ENCODE measurements at places on chromosomes 5 and 9.

- no peak for DNase-seq
These were observed 261.8 kb downstream of the ASTN2 start for GRCh38 chr9:117153021-117153420.

- no peak for DNase-seq
These were observed 141.9 kb downstream of the SLC12A2 start for GRCh38 chr5:128225245-128226030.

GRCh38 chr9:79013715-79014610, 557.8 kb upstream of the TLE4 start:
- DNase-seq: no peak

GRCh38 chr5:84673785-84674184, 289.1 kb upstream of the EDIL3 start:
- DNase-seq: no peak

GRCh38 chr5:145834917-145835847, at the start of gene PRELID2:
TSS of gene PRELID2 (minus strand) at chr5:145835342. CDS start at chr5:145835251, 91 bp downstream.
- DNase-seq: peak; percentile 95

DNA sequence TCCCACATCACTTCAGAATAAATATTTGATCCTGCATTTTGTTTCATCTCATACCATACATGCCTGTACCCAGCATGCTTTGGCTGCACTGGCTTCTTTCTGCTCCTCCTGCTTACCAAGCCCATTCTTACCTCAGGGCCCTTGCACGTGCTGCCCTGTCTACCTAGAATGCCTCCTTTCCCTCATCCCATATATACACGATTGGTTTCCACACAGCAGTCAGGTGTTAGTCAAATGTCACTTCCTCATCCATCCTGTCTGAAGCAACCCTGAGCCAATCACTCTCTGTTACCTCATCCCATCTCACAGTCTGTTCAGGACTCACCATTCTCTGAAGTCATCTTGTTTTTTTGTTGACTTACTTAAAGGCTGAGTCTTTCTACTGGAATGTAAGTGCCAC, 30.3 kb downstream of the CAST start:
- DNase-seq: no peak

- no peak for DNase-seq
These were observed 242.1 kb downstream of the ZNF608 start for GRCh38 chr5:124504081-124504916.

- no peak for DNase-seq
These were observed 40.2 kb upstream of the EXOC3 start for GRCh38 chr5:402615-403359.

- DNase-seq: no peak
These were observed 49.4 kb downstream of the TARS1 start for GRCh38 chr5:33490071-33490665.

- no peak for DNase-seq
These were observed 175.2 kb downstream of the FBXL17 start for GRCh38 chr5:108206707-108207106.

DNA sequence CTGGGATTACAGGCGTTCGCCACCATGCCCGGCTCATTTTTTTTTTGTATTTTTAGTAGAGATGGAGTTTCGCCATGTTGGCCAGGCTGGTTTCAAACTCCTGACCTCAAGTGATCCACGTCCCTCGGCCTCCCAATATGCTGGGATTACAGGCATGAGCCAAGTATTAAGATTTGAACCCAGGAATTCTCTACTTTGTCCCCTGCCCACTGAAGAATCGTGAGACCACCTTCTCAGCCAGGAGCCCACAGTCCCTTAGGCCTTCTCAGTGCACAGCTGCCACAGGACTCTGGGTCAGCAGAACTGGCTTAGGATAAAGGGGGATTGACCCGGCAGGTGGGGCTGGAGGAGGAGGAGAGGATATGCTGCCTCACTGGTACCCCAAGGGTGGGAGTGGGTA, 13.4 kb downstream of the OLFML2A start:
- DNase-seq: no peak

GRCh38 chr9:123115146-123115913, 81.9 kb downstream of the GPR21 start:
- no peak for DNase-seq

- no peak for DNase-seq
These were observed 56.2 kb downstream of the ARHGEF28 start for GRCh38 chr5:73682176-73682575.

DNA sequence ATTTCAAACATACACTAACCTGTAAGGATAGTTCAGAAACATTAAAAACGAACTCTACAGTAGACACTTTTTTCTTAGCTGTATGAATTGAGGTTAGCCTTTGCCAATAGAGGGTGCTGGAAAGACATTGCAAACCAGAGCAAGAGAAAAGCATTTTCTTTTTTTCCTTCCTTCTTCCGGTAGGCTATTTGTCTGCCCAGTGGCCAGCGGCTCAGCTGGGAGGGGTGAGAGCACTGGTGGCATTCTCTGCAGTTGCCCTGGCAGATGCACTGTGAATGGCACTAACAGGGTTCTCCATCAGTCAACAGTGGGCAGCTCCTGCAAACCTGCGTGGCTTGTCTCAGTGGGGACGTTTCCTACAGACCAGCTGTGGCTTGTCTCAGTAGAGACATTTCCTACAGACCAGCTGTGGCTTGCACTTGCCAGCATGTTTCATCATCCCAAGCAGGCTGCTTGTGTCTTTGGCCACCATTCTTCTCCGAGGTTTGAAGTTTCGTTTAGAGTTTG, 984.5 kb upstream of the CDH18 start:
- no peak for DNase-seq

- DNase-seq: no peak
These were observed 308.2 kb downstream of the ARL15 start for GRCh38 chr5:54001976-54002775.

DNA sequence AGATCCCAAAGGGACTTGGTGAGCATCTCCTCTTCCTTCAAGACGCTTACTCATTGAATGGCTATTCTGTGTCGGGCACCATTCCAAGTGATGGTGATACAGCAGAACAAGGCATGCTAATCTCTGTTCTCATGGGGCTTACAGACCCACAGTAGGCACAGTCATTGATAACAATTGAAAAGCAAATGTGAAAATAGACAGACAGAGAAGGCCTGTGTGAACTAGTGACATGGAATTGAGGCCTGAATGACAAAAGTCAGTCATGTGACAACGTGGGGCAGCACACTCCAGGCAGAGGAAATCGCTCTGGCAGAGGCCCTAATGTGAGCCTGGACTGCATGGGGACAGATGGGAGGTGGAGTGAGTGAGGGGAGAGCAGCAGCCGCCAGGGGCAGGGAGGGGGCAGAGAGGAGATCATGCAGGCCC, 70.7 kb upstream of the CPLX2 start:
- DNase-seq: peak; percentile 80

DNA sequence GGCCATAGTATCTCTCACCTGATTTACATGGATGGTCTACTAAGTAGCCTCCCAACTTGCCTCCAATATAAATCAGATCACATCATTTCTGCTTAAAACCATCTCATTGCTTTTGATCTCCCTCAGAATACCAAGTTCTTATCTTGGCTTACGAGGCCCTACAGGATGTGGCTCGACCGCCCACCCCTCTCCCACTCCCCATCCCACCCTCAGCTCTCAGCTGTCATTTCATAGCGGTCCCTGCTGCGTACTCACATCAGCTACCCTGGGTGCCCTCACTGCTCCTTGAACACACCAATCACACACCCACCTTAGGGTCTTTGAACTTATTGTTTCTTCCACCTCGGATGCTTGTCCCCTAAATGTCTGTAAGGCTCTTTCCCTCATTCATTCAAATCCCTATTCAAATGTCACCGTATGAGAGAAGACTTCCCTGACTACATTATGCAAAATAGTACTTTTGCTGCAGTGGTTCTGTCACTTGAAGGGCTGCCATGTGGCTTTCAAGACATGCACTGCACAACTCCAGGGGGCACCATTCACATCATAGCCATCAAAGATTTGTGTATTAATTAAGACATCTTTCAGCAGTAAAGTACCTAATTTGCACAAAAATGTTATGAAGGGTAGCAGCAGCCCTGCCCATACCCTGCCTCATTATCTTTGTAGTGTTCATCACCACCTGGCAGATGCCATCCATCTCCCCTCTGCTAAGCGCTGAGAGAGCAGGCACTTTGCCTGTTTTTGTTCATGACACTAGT, 171.1 kb downstream of the ENC1 start:
- no peak for DNase-seq

DNA sequence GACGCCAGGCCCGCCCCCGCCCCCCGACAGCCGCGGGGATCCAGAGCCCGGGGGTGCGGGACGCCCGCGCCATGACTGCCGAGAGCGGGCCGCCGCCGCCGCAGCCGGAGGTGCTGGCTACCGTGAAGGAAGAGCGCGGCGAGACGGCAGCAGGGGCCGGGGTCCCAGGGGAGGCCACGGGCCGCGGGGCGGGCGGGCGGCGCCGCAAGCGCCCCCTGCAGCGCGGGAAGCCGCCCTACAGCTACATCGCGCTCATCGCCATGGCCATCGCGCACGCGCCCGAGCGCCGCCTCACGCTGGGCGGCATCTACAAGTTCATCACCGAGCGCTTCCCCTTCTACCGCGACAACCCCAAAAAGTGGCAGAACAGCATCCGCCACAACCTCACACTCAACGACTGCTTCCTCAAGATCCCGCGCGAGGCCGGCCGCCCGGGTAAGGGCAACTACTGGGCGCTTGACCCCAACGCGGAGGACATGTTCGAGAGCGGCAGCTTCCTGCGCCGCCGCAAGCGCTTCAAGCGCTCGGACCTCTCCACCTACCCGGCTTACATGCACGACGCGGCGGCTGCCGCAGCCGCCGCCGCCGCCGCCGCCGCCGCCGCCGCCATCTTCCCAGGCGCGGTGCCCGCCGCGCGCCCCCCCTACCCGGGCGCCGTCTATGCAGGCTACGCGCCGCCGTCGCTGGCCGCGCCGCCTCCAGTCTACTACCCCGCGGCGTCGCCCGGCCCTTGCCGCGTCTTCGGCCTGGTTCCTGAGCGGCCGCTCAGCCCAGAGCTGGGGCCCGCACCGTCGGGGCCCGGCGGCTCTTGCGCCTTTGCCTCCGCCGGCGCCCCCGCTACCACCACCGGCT, 1.0 kb downstream of the FOXE1 start:
- peak; percentile 81 for DNase-seq

GRCh38 chr5:141512911-141513626, 24.2 kb downstream of the PCDHGC5 start:
- peak; percentile 16 for DNase-seq

DNA sequence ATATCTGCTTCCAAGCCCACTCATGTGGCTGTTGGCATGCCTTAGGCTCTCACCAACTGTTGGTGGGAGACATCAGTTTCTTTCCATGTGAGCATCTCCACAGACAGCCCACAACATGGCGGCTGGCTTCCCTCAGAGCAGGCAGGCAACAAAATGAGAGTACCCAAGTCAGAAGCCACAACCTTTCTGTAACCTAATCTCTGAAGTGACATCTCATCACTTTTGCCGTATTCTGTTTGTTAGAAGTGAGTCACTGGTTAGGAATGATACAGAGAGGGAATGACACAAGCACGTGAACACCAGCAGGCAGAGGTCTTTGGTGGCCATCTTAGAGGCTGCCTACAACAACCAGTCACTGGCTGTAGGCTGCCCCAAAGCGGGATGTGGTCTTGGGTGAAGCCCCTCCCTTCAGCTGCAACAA, 88.6 kb upstream of the RASGRF2 start:
- no peak for DNase-seq

GRCh38 chr9:130467316-130467715, 22.6 kb downstream of the ASS1 start:
- DNase-seq: peak; percentile 99

- peak; percentile 28 for DNase-seq
These were observed 1000.5 kb downstream of the PTPRD start for GRCh38 chr9:9612270-9612669.

DNA sequence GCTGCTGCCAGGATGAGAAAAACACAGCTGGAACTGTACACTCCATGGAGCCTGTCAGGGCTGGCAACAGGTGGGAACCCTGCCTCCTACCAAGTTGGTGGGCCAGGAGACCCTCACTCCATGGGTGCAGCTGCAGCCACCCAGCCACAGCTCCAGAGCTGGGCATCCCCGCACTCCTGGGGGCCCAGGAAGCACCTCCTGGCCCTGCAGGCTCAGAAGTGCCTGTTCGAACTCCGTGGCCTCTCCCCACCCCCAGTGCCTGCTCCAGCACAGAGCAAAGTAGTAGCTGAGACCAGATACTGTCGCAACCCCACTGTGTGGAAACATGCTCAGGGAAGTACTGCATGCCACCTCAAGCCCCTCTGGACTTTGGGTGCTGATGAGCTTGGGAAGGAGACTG, 564.0 kb upstream of the ACO1 start:
- DNase-seq: no peak

GRCh38 chr9:69254223-69254622, 70.8 kb upstream of the ENTREP1 start:
- no peak for DNase-seq

DNA sequence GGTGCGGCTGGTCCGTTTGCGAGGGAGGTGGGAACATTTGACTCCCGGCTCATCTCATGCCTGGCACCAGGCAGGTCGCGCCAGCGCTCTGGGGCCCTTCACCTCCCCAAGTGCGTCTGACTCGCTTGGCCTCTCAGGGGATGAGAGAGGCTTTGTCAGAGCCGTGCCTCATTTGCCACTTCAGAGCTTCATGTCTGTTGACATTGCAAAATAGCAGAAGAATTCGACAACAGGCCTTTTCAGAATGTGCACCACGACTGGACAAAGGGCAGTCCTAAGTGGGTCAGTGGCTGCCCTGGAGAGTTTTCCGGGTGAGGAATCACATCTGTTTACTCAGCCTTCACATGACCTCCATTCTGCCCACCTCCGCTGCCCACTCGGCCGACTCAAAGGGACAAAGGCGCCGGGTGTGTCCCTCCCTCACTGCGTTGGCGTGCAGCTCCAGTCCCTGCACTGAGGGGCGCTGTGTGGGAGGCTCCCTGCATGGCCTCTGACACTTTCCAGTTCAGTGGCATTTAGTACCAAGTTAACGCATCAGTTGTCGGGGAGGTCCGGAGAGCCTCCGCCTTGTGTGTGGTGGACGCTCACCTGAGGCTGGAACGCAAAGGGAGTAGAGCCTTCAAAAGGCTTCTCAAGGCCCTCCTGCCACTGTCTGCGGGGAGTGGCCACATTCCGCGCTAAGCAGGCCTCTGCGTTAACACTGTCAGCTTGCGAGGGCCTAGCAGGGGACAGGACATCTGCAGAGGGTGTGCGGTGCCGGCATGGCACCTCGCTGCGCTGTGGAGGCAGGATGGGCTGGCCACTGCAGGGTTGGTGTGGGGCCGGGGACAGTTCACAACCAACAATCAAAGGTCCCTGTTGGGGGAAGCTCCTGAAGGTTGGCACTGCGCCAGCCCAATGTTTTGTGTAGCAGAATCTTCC, 171.5 kb downstream of the NXNL2 start:
- DNase-seq: no peak

- DNase-seq: no peak
These were observed 221.6 kb upstream of the CTNND2 start for GRCh38 chr5:12125895-12126294.

DNA sequence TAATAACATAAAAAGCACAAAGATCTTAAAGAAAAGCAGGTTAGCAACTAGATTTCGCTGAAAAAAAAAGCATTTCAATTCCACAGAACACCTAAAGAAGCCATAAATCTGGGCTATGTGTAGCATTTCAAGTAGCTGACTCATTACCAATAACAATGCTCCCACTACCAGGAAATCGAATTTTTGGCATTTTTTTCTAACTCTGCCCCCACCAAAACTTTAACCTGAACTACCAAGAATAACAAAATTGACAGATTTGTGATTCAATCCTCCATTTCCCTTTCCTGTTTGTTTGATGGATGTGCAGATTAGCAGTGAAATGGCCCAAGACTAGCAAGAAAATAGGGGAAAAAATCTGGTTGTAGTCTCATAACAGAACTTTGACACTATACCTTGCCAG, 180.2 kb downstream of the RASEF start:
- no peak for DNase-seq

GRCh38 chr9:113160571-113160970, 9.8 kb downstream of the SLC31A2 start:
- DNase-seq: no peak
